Stimulated activated CD8-positive, alpha-beta memory T cell treated with anti-CD3 and anti-CD28 coated beads, Interleukin-4, amount 100 ng/mL, for 1 hour (primary cell): ENCODE measurements at places on chromosomes 4 and X.

DNA sequence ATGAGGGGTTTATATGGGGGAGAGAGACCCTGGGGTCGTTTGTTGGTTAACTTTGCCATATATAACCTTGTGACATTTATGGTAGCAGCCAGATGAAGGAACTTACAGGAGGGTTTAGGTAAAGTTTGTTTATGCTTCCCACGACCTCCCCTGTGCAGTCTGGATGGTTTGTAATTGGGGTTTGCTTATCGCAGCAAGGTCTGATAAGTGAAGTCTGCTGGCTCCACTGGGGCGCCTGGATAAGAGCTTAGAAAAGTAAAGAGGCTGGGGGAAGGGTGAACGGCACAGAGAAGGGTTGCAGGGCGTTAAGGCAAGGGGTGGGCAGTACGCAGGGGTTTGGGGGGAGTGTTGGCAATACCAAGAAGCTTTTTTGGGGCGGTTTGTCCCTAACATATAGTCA is 98.7 kb downstream of the KDM6A start:
- no peak for DNase-seq

DNA sequence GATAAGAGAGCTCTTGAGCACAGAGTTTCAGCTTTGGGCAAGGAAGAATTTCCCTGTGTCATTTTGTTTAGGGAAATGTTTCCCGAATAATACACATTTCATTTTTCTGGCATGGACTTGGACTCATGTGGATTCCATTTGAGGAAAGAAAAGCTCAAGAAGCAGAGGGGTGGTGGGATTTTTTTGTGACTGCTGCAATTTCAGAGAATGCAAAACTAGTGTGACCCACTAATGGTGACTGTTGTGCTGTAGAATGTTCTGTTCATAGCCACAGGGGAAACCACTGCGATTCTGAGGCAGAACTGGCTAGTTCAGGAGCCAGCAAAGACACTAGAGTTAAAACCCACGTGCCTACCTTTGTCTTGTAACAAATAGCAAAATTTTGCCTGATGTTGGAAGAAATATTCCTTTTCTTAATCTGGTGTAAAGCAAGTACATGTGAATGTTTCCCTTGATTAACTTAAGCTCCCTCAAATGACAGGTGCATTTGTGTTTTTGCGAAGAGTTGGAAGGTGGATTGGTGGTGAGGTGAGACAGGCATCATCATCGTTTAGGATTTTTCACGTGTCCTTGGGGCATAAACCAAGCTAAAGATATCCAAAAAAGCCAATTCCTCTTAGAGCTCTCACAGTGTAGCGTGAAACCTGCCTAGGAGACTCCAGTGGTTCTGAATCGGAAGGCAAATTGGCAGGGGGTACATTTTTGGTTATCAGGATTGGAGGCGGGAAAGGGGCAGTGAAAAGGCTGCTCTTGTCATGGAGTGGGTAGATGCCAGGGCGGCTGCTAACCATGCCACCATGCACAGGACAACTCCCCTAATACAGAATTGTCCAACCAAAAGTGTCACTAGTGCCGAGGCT is 38.0 kb upstream of the FAM9C start:
- no peak for DNase-seq

GRCh38 chrX:144006811-144007210 is 122.9 kb downstream of the UBE2NL start:
- no peak for DNase-seq

DNA sequence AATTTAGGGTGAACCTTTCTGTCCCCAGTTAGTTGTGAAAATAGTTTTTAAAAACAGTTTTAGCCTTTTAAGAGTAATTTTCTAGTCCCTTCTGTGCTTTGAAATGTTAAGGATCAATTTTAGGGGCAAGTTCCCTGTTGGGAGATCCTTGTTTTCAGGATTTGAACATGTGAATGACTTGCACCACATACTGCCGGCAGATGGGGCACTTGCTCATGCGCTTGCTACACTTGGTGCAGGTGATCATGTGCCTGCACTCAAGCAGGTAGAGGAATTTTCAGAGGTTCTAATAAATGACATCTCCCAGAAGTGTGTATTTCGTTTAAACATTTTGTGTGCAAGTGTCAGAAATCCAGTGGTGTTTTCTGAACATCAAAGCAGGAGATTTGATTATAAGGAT is 195.9 kb downstream of the CHM start:
- no peak for DNase-seq

GRCh38 chrX:144946666-144947065 is 300.6 kb upstream of the SPANXN1 start:
- no peak for DNase-seq

GRCh38 chr4:133130171-133130570 is 18.9 kb upstream of the PCDH10 start:
- no peak for DNase-seq

GRCh38 chrX:65696613-65697012 is 29.2 kb downstream of the MSN start:
- no peak for DNase-seq

GRCh38 chr4:48778431-48779094 is 1.5 kb downstream of the FRYL start:
- DNase-seq: no peak
